ENCODE measurements at places on chromosomes 16 and 17. TPM values are rescaled to one million over a fixed set of nuclear protein-coding genes. Genes with fewer than 3 reads are reported as not detected.

CACNG5 gene
- 0.60 TPM for total RNA-seq

PRSS53 gene
- total RNA-seq, result 2.4 TPM

PIK3R6 gene
- 5.4 TPM for total RNA-seq

NME2 gene
- total RNA-seq, result 316 TPM

GUCY2D gene
- total RNA-seq, result 0.07 TPM

PPP1R27 gene
- total RNA-seq, result not detected

HP gene
- 14.2 TPM for total RNA-seq

CD19 gene
- total RNA-seq, result 79.5 TPM

RNU2-1 gene
- total RNA-seq, result 8,386 TPM

ARL4D gene
- 9.9 TPM for total RNA-seq

CD300A gene
- 104 TPM for total RNA-seq

DNA sequence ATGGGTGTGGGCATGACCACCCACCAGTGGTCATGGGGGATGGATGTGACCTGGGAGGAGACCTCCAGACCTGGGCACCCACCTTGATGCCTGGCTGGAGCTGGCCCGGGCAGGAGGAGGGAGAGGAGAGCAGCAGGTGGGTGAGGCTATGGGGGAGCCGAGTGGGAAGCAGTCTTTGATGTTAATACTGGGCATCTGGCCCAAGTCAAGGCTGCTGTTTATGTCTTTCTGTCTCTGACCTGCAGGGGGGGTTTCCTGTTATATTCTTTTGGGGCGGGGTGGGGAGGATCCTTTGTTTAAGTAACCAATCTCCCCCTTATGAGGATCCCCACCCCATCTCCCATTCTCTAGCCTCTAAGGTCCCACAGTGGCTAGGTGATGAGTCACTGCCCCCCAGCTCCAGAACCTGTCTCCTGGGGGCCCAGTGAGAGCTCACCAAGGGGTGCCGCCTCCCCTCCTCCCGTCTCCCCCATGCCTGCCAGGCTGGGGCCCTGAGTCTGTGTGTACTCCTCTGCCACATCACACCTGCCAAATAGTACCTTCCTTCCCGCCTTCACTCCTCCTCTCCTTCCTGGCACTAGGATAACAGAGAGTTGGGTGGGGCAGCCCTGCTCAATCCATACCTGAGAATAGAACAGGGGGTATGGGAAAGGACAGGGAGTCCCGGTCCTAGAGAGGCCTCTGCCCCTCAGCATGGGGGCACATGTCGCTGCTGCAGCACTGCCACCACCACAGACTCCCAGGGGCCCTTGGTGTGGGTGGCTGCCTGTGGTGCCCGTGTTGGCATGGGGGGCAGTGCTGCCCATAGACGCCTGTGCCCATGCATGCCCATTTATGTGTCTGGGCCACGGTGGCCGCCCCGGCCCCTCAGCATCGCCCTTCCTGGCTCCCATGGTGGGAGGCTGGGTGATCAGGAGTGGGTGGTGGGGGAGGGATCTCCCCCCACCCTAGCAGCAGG is 7.3 kb downstream of the THRA start:
- no peak for DNase-seq

- no peak for DNase-seq
Observed at GRCh38 chr16:74582970-74583369, 23.9 kb downstream of the GLG1 start.

- no peak for DNase-seq
Observed at GRCh38 chr17:57876866-57877237, 27.0 kb upstream of the MRPS23 start.

GRCh38 chr17:17107891-17108431 is 65.7 kb downstream of the MPRIP start:
- no peak for DNase-seq

GRCh38 chr17:6162216-6162615 is 92.0 kb downstream of the WSCD1 start:
- no peak for DNase-seq

GRCh38 chr17:45380991-45381390 is 51.7 kb downstream of the ARHGAP27 start:
- DNase-seq, result no peak

GRCh38 chr16:49349446-49350168 is 24.0 kb upstream of the C16orf78 start:
- no peak for DNase-seq

- DNase-seq, result no peak
Observed at GRCh38 chr16:4940719-4941118, 3.8 kb upstream of the PPL start.

DNA sequence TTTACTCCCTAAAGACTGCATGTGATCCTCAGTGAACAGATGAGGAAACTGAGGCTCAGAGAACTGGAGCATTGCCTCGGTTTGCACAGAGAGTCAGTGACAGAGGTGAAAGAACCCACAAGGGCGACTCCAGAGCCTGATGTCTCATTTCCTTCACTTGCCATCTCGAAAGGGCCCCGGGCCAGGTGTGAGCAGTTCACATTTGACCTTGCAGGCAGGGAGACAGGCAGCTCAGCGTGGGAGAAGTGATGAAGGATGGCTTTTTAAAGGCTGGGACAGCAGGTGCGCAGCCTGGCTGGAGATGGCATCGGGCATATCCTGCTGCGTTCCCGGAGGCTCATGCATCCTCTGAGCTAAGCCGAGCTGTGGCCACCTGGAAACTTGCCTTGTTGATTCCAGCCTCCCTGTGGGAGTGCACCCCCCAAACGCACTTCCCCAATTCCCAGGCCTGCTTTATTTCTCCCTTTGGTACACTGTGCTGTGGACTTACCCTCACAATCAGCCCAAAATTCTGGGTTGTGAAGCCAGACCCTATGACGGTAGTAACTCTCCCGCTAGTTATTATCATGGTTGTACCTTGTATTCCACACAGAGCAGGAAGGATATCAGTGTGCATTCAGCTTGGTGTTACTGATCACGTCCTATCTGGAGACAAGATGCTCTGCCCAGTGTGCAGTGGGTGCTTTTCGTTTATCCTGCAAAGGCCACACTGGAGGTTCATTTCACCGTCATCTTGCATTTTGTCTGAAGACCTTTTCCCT is 753.2 kb upstream of the EEF2KMT start:
- no peak for DNase-seq

DNA sequence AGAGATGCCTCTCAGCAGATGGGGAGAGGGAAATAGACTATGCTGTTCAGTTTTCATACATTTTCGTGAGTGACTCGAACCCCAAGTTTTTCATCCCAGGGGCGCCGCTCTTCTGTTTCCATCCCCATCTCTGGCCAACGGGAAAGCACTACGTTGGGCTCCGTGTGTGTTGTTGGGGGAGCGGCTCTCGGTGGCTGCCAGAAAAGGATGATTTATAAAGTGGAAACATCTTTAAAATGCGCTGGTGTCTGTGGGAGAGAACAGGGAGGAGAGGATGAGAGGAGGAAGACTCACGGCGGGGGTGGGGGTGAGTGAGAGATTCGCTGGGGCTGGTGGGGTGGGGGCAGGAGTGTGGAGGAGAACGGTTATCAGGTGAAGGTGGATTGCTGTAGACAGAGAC is 5.8 kb downstream of the TBX4 start:
- no peak for DNase-seq

GRCh38 chr17:64232466-64233262 is 30.4 kb downstream of the TEX2 start:
- no peak for DNase-seq

DNA sequence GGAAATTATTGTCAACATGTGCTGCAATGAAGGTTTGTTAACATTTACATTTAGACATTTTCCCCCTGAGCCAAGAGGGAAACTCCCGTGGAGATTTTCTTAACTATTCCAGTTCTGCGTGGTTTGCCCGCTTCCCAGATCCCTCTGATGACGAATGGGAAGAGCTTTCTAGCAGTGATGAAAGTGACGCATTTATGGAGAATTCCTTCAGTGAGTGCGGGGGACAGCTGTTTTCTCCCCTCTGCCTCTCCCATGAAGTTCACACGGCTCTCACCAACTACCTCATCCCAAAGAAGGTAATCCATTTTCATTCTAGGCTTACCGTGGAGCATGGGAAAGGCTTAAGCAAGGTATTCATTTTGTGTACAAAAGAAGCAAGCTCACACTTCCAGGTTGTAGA is 18.2 kb downstream of the HEATR3 start:
- DNase-seq, result no peak

DNA sequence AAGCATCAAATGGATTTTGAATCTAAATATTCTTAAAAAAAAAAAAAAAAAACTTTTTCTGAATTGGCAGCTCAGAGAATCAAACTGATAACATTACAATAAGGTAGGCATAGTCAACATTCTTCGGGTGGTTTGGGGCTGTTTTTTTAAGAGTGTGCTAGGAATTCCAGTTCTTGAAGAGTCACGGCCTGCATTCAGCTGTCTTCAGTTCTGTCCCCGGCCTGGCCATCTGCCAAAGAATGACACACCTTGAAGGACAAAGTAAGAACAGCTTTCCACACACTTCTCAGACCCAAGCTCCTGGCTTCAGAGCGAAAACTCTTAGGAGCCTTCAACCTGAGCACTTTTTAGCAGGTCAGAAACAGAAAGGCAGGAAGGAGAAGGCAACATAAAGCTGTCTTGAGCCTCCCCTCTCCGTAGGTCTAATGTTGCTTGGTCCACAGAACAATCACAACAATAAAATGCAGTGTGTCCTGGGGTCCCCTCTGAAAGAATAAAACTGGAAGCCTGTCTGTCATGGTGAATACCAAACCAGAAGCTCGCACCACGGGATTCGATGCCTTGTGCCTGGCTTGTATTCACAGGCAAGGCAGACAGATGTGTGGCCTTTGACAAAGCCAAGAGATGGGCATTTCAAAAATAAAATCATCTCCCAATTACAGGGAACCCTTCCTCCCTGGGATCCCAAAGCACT is 524.4 kb upstream of the ZFHX3 start:
- no peak for DNase-seq

DNA sequence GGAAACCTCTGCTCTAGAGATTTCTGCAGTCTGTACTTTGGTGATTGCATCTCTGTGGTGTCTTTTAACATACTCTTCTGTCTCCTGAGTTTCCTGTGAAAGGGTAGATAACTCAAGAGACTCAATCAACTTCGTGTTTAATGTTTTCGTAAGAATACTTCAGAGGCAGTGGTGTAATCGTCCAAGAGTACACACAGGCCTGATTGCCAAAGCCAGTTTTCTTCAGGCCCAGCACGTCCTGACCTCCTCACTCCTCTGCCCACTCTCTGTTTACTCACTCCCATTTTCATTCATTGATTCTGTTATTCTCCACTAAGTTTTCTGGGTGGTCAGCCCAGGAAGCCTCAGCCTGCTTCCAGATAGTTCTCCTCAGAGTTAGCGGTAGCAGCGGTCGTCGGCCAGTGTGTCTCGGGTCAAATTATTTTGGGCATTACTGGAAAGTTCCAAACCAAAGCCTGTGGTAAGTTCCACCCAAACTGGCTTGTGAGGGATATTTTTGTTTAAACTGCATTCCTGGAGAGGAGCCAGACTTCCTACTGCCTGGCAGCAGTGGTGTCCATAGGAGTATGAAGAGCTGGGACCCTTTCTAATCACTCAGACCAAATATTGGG is 293.2 kb downstream of the WWOX start:
- DNase-seq, result no peak

DNA sequence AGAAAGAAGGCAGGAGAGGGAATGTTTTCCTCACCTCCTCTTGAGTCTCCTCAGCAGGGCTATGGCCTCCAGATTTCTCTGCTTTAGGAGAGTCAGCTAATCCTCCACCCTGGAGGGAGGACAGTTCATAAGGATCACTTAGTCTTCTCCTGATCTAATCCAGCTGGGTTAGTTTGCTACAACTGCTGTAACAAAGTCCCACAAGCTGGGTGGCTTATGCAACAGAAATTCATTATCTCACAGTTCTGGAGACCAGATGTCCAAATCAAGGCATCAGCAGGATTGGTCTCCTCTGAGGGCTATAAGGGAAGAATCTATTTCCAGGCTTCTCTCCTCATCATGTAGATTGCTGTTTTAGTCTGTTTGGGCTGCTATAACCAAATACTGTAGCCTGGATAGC is 40.6 kb upstream of the XYLT1 start:
- DNase-seq, result no peak

GRCh38 chr17:10082795-10083194 is 115.6 kb downstream of the GAS7 start:
- DNase-seq, result no peak

GRCh38 chr17:66135219-66135618 is 56.7 kb downstream of the CEP112 start:
- DNase-seq, result no peak

GRCh38 chr17:74368341-74369081 is 1.2 kb downstream of the GPR142 start:
- peak; percentile 91 for DNase-seq

Data from spleen (tissue), 13 donors.